ENCODE measurements at places on chromosomes 11 and 22.

DNA sequence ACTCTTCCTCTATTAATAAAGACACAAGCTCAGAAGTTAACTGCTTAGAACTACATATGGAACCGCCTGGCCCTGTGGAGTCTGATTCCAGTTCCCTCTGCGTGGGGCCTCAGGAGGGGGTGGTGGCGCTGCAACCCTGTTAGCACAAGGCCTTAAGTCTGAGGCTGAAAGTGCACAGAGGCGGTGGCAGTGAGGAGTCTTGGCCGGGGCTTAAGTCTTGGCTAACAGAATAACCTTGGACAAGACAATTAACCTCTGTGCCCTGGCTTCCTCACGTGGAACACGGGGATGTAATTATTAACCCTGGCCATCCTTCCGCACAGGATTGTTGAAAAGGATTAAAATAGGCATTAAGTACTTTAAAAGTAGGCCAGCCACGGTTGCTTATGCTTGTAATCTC, 191.5 kb downstream of the CEP164 start:
- no peak for DNase-seq

GRCh38 chr11:70650075-70650909, 252.0 kb downstream of the CTTN start:
- peak; percentile 54 for DNase-seq

- no peak for DNase-seq
These were observed 21.9 kb downstream of the SUN2 start for GRCh38 chr22:38733724-38734381.

DNA sequence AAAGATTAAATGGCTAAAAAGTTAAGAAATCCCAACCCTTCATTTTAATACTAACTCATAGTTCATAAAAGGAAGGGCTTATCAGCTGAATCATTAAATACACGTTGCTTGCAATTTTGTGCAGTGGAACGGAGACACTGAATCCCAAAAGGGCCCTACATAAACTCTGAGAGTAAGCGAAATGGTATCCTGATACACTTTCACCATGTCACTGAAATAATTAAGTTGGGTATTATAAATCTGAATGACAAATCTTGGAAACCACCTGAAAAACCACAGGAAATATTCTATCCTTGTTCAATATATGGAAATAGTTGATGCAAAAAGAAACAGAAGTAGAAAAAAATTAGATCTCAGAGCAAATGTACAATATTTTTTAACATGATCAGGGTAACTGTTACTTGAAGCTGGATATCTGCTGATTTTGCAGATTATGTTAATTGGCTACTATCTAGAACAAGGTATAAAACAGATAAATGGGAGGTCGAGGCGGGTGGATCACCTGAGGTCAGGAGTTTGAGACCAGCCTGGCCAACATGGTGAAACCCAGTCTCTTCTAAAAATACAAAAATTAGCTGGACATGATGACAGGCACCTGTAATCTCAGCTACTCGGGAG, 55.1 kb downstream of the MAML2 start:
- no peak for DNase-seq

- DNase-seq: no peak
These were observed 3.7 kb upstream of the LZTR1 start for GRCh38 chr22:20978419-20978818.

DNA sequence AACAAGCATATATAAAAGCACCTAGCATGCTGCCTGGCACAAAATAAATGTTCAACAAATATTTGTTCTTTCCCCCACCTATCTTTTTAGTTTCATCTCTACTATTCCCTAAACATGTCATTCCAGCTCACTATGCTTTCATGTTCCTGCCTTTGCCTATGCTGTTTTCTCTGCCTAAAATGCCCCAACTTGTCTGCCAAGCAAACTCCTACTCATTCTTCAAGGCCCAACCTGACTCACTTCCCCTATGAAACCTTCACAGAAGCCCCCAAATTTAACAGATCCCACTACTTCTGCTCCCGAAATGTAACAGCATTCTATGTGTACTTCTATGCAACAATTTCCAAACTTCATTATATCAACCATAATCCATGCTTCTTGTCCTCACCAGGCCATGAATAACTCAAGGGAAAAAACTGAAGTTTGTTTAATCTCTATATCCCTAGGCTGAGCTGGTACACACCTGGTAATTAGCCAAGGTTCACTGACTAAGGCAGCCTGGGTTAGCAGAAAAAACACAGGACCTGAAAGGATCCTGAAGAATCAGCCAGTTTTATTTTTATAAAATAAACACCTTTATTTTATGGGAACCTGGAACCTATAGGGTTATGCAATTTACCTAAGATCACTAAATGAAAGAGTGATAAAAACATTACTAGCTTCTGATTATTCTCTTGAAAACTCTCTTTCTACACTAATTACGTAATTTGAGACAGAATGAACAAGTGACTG, 72.2 kb downstream of the PAK1 start:
- no peak for DNase-seq

- DNase-seq: no peak
These were observed 95.4 kb downstream of the GRAMD1B start for GRCh38 chr11:123525511-123525918.

GRCh38 chr11:111605681-111606080, 3.4 kb downstream of the SIK2 start:
- DNase-seq: no peak

- DNase-seq: no peak
These were observed 1.0 kb upstream of the PKNOX2 start for GRCh38 chr11:125163431-125164063.

GRCh38 chr11:74307434-74307833, 4.0 kb downstream of the P4HA3 start:
- DNase-seq: peak; percentile 64

DNA sequence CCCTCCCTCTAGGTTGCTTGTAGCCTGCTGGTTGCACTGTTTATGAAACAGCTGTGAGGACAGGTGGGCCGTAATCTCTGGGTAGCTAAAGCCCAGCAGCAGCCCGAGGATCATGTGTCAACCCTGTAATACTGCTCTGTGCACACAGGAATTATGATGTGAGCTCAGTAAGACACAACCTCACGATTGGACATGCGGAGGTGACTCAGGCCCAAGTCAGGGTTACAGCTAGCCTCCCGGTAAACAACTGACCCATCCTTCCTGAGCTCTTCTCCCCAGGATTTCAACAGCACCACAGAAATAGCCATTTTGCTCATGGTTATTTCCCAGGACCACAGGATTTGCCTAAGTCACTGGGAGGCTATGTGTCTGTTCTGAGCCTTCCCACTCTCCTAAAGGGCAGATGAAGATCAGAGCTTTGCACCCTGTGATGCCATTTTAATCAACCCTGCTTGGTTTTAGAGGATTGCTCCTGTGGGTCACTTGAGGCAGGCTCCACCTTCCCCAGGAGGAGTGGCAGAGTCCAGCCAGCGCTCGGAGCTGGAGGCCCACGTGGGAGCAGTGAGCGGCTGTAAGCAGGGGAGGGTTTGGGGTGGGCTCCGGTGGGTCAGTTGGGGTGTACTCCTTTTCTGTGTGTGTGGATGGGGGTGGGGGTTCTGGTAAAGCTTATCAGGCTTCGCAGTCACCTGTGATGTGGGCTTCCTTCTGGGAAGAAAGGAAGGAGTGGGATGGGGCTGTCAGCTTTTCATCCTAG, at the start of gene AMPD3:
AMPD3 (plus strand) TSS at position 387 of the 754 bp plus-strand sequence. CDS start 6,256 bp downstream, outside the sequence.
- peak; percentile 48 for DNase-seq

- DNase-seq: peak; percentile 43
These were observed 6.3 kb downstream of the CEND1 start for GRCh38 chr11:783581-784015.

DNA sequence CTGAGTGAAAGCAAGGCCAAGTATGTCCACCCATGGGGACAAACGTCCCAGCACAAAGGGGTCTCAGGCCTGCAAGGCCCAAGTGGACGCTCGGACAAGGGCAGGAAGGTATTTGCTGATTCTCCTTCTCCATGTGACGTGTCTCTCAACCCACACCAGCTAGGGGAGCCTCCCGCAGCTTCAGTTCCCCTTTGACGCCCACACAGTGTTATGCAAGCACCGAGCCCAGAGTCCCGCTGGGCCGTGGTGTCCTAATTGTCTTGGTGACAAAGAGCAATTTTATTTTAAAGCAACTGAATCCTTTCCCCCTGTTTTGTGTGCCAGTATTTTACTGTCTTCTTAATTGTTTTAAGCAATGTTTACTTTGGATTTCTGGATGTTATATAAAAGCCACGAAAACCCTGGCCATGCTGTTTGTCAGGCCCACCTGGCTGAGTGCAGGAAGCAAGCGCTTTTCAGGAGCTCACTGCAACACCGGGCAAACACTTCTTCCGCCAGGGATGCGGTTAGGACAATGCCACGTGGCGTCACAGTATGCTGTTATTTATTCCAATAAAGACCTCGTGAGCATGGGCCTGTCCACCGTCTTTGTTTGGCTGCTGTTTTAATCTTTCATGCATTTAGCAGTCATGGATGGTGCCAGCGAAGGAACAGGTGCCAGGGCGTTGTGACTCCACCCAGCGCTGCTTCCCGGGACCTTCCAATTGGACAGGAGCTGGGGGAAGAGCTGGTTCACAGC, 8.2 kb upstream of the PARVG start:
- no peak for DNase-seq

DNA sequence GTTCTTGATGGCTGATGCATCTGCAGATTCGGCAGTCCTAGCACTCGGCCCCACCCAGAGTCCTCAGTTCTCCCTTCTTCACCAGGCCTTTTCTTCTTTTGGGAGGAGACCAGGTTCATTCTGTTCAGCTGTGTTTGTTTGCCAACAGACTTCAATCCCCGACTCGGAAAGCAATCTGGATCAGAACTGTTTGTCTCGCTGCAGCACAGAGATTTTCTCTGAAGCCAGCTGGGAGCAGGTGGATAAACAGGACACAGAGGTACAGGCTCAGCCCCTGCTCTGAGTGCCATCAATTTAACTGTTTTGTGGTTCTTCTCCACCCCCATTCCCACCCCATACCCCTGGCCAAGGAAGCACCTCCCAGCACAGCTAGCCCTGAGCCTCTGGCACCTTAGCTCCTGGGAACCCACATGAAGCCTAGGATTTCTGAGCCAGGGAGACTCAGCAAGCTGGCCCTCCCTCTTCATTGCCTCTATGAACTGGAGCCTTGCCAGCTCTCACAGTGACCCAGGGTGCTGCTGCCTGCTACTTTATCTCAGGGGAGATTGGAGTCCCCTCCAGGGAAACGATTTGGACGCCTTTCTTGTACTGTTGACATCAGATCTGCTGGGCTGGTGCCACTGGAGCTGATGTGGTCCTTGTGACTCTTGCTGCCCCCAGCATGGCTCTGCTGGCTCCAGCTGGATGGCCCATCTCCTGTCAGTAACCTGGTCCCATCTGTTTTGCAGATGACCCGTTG, 58.2 kb upstream of the HORMAD2 start:
- no peak for DNase-seq

DNA sequence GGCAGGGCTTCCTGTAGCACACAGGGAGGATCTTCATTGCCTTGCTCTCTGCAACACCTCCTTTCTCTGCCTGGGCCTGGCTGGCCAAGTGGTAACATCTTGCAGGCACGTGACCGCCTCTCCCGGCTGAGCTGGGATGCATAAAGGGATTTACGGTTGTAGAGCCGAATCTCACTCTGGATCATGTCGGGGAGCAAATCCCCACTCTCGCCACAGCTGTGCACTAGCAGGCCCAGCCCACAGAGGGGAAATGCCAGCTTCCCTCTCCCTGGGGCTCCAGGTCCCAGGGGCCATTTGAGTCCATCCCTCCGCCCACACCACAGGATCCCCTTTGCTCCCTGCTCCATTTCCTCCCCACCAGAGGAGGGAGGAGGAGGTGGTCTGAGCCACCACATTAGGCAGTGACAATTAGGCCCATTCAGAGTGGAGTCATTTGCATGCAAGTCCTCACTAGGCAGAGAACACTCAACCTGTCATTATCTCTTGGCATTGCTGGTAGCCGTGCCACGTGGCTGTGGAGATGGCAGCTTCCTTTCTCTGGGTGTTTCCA, 196.7 kb downstream of the DSCAML1 start:
- no peak for DNase-seq

DNA sequence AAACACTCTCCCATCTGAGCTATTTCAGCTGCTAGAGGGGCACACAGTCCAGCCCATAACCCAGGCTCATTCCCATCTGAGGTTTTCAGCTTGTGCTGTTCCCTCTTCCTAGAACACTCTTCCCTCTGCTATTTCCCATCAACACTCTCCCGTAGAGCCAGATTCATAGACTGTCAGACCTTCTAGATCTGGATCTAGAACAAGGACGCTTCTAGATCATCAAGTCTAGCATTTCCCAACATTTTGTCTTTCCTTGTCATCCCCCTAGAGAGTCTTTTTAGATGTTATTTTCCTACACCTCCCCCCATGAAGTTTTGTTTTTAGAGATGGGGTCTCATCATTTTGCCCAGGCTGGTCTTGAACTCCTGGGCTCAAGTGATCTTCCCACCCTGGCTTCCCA, 13.4 kb downstream of the CRYBA4 start:
- DNase-seq: no peak

GRCh38 chr11:40139536-40139935, 1319.9 kb downstream of the LRRC4C start:
- no peak for DNase-seq

DNA sequence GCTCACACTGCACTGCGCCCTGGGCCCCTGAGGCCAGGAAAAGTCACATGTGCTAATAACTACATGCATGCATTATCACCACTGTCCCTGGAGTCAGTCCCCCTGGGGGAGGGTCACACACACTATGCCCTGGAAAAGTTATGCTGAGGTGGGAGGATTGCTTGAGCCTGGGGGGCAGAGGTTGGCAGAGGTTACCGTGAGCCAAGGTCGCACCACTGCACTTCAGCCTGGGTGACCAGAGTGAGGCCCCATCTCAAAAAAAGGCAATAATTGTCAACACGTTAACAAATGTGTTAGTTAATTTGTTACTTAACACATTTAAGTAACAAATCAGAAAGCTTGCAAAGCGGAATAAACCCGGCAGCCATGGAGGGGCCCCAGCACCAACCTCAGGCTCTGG, 13.3 kb upstream of the SEC14L6 start:
- DNase-seq: no peak

GRCh38 chr11:115425816-115426215, 78.4 kb downstream of the CADM1 start:
- no peak for DNase-seq

DNA sequence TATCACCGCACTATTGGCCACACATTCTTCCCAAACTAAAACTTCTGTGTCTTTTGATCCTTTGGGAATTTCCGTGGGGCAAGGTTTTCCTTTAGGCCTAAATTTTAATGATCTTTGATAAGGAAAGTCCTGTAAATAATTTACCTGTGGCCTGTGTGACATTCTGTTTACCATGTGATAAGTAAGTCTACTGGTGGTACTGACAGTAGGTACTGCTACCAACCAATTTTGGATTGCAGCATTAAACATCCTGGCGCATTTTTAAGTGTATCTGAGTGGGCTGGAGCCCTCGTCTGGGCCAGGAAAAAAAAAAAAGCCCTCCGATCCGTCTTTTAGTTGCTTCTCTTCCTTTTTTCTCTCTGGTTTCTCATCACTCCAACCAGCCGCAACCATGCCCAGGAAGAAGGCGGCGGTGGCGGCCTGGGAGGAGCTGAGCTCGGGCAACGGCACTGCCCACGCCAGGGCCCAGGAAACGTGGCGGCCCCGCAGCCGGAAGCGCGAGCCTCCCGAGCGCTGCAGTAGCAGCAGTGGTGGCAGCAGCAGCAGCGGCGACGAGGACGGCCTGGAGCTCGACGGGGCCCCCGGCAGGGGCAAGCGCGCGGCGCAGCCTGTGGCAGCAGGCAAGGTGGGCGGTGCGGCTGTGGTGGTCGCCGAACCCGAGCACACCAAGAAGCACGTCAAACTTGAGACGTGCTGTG, 33.6 kb downstream of the ASRGL1 start:
- DNase-seq: no peak
